Epithelial cell of proximal tubule (primary cell): ENCODE measurements at places on chromosomes 5 and 9.
A peak's percentile ranks its signal among the peaks of the same experiment; 100 is the strongest.

- DNase-seq = no peak
These were observed 12.8 kb downstream of the EHMT1 start for GRCh38 chr9:137631345-137632229.

DNA sequence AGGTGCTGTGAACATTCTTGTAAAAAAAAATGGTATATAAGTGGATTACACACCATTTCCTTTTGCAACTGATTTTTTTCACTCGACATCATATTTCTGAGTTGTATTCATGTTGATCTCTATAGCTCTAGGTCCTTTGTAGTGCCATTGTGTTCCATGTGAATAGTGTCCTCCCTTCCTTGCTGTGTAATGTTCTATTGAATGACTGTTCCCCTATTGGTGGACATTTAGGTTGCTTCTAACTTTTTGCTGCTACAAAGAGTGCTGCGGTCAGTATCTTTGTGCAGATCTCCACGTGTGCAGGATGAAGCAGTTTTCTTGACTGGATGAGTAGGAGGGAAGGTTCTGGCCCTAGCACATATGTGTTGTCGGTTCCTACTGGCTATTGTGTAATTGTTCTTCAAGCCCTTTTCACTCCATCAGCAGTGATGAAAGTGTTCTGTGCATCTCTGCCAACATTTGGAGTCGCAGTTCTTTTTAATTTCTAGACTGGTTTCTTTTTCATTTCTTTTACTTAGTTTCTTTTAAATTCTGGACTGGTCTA, 20.2 kb downstream of the DAB2IP start:
- no peak for DNase-seq

DNA sequence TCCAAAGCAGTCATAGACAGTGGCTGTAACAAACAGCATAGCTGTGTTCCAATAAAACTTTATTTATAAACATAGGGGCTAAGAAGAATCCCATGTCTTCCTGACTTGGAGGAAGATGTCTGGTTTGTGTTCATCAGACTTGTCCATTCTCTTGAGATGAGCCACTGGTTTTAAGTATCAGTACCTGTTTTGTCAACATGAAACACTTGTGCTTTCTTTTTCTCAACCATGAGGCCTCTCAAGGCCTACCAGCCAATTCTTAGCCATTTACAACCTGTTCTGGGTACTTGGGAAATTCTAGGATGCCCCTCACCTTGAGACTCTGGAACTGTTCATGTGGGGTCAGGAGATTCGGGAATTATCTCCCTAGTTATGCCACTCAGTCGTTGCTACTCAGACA, 154.3 kb upstream of the PPP1R2B start:
- DNase-seq = no peak

DNA sequence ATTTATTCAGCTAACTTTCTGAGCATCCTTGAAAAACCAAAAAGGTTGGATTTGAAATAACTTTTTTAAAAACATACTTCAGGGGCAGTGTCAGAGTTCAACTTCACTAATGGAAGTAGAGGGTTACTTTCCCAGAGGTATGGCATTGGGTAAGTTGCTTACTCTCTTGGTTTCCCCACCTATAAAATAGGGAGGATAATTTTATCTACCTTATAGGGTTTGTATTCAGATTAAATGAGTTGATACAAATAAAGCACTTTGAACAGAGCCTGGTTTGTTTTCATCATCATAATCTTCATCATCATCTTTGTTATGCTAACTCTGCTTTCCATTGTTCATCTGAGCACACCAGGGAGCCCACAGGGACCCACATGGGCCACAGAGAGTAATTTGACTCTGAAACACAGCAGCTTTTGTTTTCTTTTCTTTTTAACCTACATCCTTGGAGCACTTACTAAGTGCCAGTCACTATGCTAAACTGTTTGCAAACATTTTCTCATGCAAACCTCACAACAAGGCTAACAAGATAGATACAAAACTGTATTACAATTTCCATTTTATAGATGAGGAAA, 179.1 kb upstream of the SLC24A2 start:
- DNase-seq = no peak

- no peak for DNase-seq
These were observed 19.5 kb upstream of the GOLPH3 start for GRCh38 chr5:32193591-32193990.

- no peak for DNase-seq
These were observed 4.9 kb upstream of the HRH2 start for GRCh38 chr5:175652741-175653663.

- peak; percentile 52 for DNase-seq
These were observed 63.3 kb downstream of the PLPP1 start for GRCh38 chr5:55471468-55471867.

DNA sequence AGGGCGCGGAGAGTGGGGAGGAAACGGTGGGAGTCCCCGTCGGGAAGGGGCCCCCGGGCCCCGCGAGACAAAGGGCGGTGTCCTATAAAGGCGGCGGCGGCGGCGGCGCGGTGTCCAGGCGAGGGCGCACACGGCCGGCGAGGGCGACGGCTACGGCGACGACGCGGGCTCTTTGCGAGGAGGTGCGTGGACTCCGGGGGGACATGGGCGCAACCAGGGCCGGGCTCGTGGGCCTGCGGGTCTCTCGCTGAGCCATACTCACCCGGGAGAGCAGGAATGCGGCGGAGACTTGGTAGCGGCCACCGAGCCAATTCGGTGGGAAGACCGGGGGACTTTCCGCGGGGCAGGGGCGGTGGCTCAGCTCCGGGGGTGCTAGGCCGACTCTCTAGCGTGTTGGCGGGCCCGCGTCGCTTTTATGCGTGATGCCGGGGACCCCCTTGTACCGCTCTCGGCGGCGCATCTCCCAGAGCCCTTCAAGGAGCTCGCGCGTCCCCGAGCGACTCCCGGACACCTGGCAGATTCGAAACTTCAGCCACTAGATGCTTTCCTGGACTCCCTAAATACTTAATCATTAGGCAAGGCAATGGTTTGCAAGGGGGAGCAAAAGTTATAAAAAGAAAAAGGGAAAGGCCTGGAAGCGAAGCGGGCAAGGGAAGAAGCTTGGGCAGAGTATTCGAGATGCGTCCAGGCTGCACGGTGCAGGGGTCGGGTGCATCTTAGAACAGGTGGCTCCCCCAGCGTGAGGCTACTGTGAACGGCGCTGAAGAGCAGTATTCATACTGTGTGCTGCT, 5.9 kb upstream of the TAL2 start:
- DNase-seq = no peak

GRCh38 chr9:108205276-108205675, 650.5 kb downstream of the ACTL7B start:
- DNase-seq = no peak

DNA sequence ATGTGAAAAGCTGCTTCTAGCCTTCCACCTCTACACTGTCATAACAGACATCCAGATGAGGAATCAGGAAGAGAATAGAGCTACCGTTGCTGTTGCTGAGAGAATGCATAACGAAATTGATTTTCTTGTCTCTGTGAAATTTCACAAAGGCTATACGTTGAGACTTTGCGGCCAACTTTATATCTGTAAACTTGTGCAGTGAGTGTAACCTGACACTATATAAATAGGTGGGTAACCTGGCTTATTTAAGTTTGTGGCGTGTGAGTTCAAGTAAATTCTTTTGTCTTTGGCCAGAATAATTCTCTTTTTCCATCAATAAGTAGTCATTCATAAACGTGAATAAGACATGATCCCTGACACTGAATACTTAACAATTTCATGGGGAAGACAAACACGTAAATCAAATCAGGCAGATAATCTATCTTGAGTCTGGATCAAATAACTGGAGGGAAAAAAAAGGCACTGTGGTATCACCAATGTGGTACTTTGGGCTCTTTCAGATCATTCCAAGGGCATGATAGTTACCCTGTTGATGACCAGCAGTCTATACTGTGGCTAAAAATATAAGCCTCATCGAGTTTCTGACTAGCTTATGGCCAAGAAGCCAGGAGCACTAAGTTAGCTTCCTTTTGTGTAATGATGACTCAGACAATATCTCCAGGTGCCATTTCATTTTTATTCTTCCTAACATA, 98.2 kb upstream of the RASA1 start:
- DNase-seq = no peak

DNA sequence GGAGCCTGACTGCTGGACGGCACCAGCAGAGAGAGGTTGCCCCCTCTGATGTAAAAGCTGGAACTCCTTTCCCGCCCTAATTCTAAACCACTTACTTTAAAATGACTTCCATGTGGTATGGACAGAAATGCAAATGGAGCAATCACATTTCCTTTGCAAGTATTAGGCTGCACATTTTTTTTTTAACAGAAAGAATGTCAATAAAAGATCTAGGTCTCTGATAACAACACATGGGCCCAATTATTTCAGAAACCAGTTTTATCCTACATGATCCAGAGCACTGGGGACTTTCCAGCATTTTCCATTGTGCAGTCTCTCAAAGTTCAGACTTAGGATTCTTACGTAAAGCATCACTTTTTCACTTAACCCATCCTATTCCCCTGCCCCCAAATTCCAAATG, 203.7 kb downstream of the NXNL2 start:
- DNase-seq = no peak

GRCh38 chr5:87756951-87757350, 344.2 kb upstream of the CCNH start:
- no peak for DNase-seq

- no peak for DNase-seq
These were observed at the start of gene C5orf63 for GRCh38 chr5:127072861-127073846. TSS of gene C5orf63 (minus strand) at chr5:127073502. CDS start at chr5:127058995, 14,507 bp downstream.

DNA sequence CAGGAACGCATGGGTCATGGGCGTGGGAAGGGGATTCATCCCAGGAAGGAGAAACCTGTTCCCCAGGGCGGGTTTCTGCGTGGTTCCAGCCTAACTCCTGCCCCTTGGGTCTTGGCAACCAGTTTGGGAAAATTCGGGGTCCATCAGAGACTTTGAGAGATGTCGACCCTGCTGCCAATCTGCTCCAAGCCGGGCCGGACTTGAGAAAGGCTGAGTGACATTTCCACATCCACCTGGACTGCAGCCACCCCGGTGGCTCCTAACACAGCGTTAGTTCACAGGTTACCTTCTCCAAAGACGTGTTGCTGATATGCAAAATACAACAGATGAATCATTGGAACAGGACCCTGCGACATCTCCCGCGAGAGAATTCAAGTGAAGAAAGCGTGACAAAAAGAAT, 627.2 kb downstream of the IRX1 start:
- no peak for DNase-seq

- DNase-seq = no peak
These were observed 132.1 kb downstream of the FOCAD start for GRCh38 chr9:20815923-20816703.

DNA sequence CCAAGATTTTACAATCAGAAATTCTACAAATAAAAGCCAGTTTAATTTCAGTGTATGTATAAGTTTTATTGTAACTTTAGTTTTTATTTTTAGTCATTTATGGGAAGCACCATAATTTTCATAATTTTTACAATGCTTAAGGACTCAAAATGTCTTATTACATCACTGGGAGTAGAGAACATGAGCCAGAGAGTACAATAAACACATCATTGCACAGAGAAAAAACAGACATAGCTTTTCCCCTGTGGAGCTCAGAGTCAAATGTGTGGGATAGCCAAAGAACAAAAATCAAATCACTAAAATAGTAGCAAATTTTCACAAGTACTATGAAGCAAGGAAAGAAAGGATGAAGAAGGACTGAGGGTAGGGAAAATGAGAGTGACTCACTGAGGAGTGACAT, 5.5 kb upstream of the JAKMIP2 start:
- no peak for DNase-seq

DNA sequence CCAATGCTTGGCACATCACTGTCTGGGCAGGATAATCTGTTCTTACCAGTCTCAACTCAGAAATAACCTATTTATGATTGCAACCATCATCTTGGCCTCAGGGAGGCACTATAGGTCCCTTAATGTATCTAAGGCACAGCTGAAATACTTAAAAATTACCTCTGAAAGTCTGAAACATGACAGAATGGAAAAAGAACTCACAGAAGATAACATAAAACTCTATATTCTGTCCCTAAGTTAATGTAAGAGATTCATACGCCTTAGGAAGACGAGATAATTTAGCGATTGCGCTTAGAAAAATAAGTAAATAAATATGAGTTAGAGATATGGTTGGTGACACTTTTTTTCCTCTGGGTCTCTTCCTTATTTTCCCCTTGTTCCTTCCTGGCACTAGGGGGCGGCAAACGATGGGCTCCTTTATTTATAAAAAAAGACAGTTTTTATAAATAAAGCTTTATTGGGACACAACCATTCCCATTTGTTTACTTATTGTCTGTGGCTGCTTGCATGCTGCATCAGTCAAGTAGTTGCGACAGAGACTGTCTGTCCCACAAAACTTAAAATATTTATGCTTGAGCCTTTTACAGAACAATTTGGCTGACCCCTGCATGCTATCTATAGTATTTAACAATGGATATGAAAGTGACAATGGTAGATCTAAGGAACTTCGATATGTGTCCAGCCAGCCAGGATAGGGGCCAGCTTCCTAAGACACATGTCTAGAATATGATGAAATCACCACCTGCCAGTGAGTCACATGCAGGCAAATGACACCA, 79.6 kb downstream of the PDE4D start:
- DNase-seq = peak; percentile 67

DNA sequence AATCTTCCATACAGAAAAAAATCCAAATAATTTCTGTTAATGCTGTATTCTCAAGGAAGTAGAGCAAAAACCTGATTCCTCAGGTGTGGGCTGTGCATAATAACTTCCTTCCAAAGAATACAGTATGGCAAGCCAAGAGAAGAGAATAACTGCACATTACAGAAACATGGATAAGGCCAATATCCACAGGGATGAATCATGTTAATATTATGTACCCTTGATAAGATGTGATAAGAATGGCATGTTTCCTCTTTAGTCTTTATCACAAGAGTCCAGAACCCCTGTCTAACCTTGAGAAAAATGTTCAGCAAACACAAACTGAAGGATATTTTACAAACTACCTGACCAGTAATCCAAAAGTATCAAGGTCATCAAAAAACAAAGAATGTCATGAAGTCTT, 795.8 kb downstream of the SEMA5A start:
- no peak for DNase-seq

DNA sequence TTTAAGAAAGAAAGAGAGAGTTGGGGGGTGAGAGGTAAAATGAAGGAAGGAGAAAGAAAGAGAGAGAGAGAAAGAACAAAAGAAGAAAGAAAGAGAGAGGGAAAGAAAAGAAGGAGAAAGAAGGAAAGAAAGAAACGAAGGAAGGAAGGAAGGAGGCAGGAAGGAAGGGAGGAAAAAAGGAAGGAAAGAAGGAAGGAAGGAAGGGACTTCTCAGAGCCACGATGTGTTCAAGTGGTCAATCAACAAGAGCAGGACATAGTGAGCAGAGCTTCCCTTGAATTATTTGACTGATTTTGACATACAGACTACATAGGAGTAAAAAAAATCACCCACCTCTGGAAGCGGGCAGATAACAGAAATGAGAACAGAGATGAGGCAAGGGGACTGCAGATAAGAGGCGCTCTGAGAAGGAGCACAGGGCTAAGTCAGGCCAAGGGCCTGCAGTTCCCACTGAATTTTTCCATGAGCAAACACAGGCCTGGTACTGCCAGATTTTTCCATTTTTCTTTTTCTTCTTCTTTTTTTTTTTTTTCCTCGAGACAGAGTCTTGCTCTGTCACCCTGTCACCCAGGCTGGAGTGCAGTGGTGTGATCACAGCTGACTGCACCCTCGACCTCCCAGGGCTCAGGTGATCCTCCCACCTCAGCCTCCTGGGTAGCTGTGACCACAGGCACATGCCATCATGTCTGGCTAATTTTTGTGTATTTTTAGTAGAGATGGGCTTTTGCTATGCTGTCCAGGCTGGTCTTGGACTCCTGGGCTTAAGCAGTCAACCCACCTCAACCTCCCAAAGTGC, 77.7 kb upstream of the IL17B start:
- no peak for DNase-seq
